ENCODE measurements at places on chromosomes 5 and 9.

DNA sequence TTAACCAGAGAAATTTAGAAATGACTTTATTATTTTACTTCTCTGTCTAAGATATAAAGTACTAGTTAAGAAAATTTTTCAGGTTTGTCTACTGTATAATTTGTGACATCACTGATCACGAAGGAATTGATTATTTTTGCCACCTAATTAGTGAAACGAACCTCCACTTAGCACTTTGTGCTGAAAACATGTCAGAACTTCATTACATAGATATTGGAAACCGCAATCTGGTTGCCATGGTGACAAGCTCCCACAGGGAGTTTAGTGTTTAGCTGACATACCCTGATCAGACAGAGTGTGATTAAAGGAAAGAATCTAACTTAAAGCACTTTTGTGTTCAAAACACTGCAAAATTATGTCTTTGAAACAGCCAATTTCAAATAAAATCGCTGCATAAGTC, 668.4 kb upstream of the CCNG1 start:
- DNase-seq, result no peak

- no peak for DNase-seq
These were observed 45.5 kb downstream of the COL27A1 start for GRCh38 chr9:114200721-114201300.

- DNase-seq, result no peak
These were observed 18.1 kb downstream of the CNTFR start for GRCh38 chr9:34571481-34571810.

- DNase-seq, result no peak
These were observed 43.5 kb downstream of the FBN2 start for GRCh38 chr5:128494516-128494915.

DNA sequence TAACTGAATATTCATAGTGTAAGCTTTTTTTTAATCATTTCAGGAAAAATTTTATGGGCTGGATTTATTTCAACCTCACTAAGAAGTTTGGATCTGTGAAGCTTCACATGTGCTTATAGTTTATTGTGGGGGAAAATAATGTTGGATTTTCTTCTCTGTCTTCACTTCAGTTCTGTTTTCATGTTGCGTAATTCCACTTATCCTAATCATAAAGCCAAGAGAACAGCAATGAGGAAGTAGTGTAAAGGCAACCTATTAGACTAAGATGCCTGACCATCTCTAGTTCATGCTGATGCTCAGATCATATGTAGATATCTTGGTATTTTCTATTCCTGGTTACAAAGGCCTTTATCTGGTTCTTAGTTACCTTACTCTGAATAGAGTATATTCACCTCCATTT, 50.0 kb downstream of the CD180 start:
- DNase-seq, result no peak

- DNase-seq, result no peak
These were observed 53.4 kb upstream of the IL6ST start for GRCh38 chr5:56048124-56048523.

DNA sequence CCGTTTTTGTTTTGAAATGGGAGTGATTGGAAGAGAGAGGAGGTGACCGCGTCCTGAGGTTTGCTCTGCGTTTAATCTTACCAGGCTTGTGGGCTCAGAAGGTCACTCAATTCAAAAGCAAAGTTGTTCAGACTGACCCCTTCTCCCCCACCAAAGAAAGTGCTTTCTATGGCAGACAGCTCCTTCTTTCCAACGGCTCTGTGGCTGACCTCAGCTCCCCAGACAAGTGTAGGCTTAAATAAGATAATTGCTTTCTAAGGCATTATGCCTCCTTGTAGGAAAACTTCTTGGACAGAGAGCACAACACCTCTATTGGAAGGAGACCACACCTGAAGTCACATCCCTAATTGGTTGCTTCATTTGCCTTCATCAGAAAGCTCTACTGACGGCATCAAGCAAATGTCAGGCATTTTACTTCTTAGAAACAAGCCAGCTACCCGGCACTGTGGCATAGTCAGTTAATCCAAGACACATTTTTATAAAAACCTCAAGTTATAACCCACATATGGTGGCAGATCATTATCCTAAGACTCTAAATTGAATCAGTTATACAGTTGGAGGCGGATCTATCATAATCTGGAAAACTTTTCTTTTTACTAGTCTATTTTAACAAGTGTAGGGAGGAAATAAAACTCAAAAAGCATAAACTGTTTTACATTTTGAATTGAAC, 94.9 kb downstream of the TMEM174 start:
- DNase-seq, result no peak

- DNase-seq, result no peak
These were observed 43.6 kb downstream of the ENC1 start for GRCh38 chr5:74596927-74597326.

- DNase-seq, result no peak
These were observed 349.0 kb downstream of the BRINP1 start for GRCh38 chr9:119020284-119020683.

GRCh38 chr9:37221489-37222106, 101.2 kb downstream of the ZCCHC7 start:
- DNase-seq, result no peak

DNA sequence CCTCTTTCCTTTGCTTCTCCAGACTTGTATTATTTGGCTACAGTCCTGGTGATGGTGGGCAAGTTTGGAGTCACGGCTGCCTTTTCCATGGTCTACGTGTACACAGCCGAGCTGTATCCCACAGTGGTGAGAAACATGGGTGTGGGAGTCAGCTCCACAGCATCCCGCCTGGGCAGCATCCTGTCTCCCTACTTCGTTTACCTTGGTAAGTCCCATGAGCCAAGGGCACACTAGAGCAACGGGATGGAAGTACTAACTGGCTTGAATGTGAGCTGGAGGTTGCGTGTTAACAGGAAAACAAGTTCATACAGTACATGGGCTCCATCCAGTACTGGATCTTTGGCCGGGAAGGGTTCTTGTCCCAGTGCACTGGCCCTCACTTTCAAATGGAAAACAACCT, 22.9 kb downstream of the SLC22A5 start:
- DNase-seq, result no peak

- no peak for DNase-seq
These were observed 88.7 kb upstream of the ACOT12 start for GRCh38 chr5:81482595-81482994.

- no peak for DNase-seq
These were observed 268.9 kb upstream of the PDE4D start for GRCh38 chr5:60162441-60162840.

GRCh38 chr9:26157411-26157810, 479.2 kb upstream of the TUSC1 start:
- DNase-seq, result no peak

GRCh38 chr9:109916316-109916715, 136.3 kb downstream of the PALM2AKAP2 start:
- DNase-seq, result no peak

DNA sequence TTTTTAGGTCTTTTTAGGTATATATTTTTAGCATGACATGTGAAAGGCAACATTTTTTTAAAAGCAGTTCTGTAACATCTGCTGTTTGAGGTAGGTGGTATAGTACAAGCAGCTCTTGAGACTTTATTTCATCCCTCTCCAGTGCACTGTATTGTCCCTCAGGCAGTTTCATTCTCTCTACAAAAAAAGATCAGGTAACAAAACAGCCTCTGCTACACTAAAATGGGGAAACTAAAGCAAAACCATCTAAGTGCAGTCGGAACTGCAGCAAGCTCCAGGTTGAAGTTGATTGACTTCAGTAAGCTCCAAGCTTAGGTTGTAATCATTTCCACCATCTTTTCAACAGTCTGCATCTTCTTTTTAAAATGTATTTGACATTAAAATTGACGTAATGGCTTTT, 195.6 kb downstream of the DEPDC1B start:
- no peak for DNase-seq

GRCh38 chr5:176466245-176466871, 18.2 kb downstream of the FAF2 start:
- DNase-seq, result no peak

Data from naive B cell (primary cell).